ENCODE measurements at places on chromosomes 2 and 18.

- no peak for DNase-seq
Measured at GRCh38 chr2:82837588-82838304, 1621.3 kb downstream of the SUCLG1 start.

GRCh38 chr2:197088694-197089093 lies 162.2 kb upstream of the PGAP1 start:
- DNase-seq = no peak

- no peak for DNase-seq
Measured at GRCh38 chr2:236610991-236611821, 41.6 kb downstream of the ACKR3 start.

- DNase-seq = no peak
Measured at GRCh38 chr2:227000123-227000522, 163.9 kb downstream of the COL4A4 start.

GRCh38 chr2:108199726-108200125 lies 40.0 kb upstream of the SULT1C3 start:
- DNase-seq = no peak

DNA sequence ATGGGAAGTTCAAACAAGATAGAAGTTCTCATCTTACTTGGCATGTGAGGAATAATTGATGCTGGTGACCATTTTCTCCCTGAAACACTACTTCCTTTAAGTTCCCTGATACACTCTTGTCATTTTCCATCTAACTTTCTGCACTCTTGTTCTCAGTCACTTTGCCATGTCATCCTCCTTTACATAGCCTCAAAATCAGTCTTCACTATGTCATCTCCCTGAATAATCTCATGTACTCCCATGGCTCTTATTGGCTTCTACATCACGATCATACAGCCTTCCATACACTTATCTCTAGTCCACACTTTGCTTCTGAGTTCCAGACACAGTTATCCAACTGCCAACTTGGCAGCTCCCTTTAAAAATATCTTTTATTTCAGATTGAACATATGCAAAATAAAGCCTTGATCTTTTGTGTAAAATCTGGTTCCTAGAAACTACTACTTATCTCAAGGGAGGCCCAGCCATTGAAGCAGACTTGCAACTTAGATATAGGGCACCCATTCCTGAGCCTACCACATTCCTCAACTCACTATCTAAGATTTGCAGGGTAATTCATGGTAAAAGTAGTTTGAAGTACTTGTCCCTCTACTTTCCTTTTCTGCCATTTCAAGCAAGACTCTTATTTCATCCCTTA lies 1070.2 kb upstream of the NXPH2 start:
- no peak for DNase-seq

GRCh38 chr2:205967391-205968075 lies 118.4 kb downstream of the INO80D start:
- DNase-seq = no peak

GRCh38 chr2:145543155-145543554 lies 1023.2 kb upstream of the ZEB2 start:
- DNase-seq = no peak

- no peak for DNase-seq
Measured at GRCh38 chr18:41887100-41887499, 67.9 kb upstream of the PIK3C3 start.

GRCh38 chr2:56128235-56128634 lies 55.6 kb upstream of the CCDC85A start:
- peak; percentile 44 for DNase-seq

- peak; percentile 65 for DNase-seq
Measured at GRCh38 chr2:167134381-167135072, 246.2 kb downstream of the XIRP2 start.

DNA sequence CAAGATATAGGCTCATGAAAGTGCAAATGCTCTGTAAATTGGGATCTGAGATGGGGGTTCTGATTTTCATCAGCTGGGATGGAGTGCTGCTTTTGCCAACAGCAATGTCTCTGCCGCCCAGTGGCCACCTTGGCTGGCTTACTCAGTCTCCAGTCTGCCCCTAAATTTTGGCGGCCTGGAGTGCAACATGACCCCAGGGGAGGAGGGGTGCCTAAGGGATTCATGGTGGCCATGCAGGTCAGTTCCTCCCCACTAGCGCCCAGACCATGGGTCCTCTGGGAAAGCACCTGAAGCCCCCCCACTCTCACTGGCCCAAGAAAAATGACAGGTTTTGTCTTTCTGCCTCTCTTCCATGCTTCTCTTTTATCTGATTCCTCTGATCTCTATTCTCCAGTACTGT lies 45.0 kb downstream of the SLC4A3 start:
- DNase-seq = no peak

- DNase-seq = no peak
Measured at GRCh38 chr2:156083763-156084493, 248.6 kb downstream of the NR4A2 start.

DNA sequence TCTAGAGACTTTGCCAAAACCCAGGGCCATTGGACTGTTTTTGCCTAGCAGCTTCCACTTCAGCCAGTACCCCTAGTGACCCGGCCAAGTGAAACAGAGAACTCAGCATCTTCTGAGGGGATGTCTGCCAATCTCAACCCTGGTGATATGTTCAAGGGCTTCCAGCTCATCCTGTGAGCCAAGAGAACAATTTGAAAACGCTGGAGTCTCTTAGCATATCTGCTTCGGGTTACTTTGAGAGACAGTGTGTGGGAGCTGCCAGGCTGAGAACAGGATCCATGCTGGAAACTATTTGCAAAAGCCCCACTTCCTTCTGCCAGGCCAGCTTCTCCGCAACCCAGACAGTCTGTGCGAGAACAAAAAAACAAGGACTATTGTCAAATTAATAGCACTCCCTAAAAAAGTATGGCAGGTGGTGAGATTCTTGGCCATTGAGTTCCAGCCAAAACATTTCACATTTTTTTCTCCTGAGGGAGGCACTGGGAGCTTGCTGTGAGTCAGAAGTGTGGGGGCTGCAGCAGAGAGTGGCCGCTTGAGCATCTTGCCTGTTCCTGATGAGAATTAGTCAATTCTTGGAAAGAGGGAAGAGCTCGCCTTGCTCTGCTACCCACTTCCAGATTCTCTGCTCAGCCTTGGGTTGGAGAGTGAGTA lies 395.6 kb upstream of the TRIB2 start:
- DNase-seq = no peak

GRCh38 chr2:43070030-43070429 lies 156.4 kb downstream of the ZFP36L2 start:
- no peak for DNase-seq

DNA sequence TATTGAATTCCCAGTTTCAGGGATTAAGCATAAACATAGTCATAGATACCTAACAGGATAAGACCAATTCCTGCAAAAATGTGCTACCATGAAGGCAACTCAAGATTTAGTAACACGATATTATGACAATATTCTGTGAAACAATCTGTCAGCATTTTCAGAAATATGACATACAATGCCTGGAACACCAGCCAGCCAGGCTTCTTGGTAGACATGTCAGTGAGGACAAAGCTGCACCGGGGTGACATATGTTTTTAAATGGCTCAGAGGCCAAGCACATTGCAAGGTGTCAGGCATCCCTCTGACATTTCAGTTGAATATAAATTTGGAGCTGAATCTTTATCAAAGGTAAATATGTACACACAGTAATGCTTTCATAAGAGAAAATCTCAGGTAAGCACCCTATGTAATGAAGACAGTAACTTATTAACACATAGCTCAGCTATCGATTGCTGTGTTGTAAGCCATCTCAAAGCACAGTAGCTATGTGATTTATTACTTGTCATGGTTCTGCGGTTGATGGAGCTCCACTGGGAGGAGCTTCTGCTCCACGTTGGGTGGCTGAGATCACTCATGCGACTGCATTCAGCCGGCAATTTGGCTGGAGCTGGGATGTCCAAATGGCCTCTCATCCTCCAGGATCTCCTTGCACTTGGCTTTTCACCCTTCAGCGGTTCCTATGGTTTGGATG lies 31.9 kb upstream of the EML6 start:
- DNase-seq = no peak

GRCh38 chr2:225649274-225649673 lies 249.8 kb downstream of the NYAP2 start:
- no peak for DNase-seq

DNA sequence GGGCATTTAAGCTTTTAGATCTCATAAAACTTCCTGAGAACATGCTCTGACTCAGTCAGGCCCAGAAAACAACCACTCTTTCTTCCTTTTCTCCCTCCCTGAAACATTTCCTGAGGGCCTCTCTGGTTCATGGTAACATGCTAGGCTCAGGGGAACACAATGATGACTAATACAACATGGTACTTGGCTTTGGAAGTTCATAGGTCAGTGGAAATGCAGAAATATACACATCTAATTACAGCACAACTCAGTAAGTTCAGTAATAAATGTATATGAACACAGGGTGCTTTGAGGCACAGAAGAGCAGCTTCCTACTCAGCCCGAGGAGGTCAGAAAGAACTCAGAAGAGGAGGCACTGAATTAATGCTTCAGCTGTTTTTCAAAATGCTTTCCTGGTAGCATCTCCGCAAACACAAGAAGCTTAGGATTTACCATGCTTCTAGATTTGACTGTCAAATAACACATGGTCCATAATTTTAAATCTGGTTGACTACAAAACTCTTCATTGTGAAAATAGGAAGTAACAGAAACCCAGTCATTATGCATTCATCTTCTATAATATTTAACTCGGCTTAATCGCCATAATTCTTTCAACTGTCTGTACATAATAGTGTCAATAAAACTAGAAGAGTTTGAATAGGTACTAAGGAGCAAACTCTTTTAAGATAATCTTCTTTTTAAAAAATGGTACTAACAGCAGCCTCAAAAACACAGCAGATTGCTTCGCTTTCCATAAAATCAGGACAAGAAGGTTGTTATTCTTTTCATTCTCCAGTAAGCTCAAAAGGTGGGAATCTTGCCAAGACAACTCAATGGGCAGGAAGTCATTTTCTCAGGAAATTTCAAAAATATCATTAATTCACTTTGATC lies 251.3 kb downstream of the DLGAP1 start:
- DNase-seq = no peak

DNA sequence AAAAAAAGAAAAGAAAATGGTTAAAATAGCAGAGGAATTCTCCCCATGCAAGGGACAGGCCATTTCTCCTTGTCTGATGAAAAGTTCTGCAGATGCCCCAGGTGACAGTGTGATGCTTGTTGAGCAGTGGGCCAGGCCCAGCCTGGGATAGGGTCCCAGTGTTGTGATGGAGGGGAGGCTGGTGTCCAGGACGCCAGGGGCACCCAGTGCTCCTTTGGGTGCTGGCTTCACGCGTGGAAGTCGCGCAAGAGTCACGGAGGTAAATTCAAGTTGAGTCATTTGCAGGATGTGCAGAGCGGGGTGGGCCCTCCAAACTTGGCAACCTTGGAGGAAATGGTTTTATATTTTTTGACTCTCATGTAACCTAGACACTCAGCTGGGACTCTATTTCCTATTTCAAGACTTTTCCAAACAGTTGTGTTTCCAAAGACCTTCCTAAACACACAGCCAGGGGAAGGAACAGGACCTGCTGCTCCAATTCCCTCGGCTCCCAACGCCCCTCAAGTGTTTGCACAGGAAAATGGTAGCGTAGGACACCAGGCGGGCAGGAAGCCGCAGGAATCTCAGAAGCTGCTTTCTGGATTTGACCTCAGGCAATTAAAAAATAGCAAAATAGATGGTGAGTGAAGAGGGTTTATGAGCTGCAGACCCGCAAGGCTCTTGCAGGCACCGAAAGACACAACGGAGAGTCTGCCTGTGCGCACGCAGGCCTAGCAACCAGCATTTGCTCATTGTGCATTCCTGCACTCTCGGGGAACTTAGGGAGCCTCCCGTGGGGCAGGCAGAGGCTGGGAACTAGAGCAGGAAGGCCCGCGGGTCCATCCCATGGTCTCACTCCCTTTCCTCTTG lies 107.1 kb upstream of the ODC1 start:
- DNase-seq = no peak

GRCh38 chr18:23137788-23138216 lies 2.5 kb downstream of the CABLES1 start:
- DNase-seq = no peak

DNA sequence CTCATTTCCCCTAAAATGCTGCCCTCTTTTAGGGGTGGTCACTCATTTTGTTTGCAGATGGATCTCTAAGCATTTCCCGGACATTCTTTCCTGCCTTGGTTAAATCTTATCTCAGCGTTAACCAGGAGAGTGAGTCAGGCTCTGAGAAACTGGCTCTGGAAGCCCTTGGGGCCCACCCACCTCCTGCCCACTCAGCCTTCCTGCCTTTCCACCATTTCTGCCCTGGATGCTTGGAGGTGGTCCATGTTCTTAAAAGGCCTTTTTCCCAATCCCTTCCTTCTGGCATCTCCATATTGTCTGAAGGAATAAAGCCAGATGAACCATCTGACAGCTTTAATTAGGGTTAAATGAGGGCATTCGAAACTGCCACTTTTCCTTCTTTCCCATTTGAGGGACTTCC lies 9.5 kb downstream of the HK2 start:
- no peak for DNase-seq

- no peak for DNase-seq
Measured at GRCh38 chr2:57943315-57943714, 103.3 kb upstream of the VRK2 start.

- no peak for DNase-seq
Measured at GRCh38 chr18:59990121-59990823, 90.5 kb downstream of the PMAIP1 start.

DNA sequence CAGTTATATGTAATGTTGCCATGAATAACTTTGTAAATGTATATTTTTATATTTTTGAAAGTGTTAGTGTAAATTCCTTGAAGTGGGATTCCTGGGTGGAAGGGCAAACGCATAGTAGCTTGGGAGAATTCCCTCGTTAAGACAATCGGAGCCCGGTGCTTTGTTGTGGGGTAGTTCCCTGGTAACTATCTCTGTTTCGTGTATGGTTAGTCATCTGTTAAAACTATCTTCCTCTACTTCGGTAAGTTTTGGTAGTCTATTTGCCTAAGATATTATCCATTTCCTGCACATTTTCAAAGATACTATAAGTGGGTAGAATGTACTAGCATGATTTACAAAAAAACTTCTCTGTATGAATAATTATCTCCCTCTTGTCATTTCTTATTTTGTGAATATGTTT lies 113.8 kb upstream of the NRXN1 start:
- no peak for DNase-seq

GRCh38 chr2:109238580-109238979 lies 109.6 kb downstream of the SH3RF3 start:
- no peak for DNase-seq

DNA sequence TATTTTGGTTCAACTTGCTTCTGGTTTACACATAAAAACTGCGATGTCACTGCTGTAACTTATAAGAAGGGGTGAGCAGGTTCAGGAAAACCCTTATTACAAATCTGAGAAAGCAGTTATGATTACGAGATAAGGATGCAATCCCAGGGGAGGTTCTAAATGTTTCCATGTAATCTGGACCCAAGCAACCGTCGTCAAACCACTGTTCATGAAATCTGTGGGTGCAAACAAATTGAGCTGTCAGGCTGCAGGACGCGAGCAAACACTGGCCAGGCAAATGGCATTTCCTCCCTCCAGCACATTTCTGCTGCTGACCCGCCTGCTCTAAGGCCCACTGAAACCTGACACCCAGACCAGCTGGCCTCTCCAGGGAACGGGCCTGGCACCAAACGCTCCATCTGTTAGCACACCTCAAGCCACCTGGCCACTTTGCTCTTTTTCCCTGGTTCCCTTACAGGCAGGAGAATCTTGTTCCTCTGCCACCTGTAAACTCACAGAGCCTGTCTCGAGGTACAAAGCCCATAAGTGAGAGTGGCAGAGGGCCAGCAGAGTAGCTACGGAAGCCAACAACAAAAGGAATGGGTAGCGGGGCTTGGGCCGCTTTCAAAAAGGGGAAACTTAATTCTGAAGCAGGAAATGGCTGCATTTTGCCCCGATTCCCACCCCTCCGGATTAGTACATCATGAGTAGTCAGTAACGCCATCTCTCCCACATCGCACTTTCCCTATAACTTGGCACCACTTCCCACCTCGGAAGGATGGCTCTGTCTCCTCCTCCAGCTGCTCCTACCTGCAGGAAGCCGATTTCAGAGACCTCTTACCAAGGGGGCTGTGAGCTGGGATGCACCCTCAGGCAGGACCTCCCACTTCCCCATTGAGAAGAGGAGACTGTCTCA lies 26.5 kb downstream of the CRACDL start:
- peak; percentile 91 for DNase-seq

All from NCI-H345 (cell line).